ENCODE measurements at places on chromosomes 16 and 17. TPM values are rescaled to one million over a fixed set of nuclear protein-coding genes. Genes with fewer than 3 reads are reported as not detected.
A peak's percentile ranks its signal among the peaks of the same experiment; 100 is the strongest.

The ACSM2A gene
- not detected for total RNA-seq

The C17orf67 gene
- total RNA-seq, result 3.2 TPM

The CDK3 gene
- total RNA-seq, result 6.4 TPM

The MFAP4 gene
- total RNA-seq, result not detected

The SCO1 gene
- total RNA-seq, result 28.0 TPM

- DNase-seq, result peak; percentile 68
These were observed 5.4 kb downstream of the MYO1C start for GRCh38 chr17:1486802-1487695.

DNA sequence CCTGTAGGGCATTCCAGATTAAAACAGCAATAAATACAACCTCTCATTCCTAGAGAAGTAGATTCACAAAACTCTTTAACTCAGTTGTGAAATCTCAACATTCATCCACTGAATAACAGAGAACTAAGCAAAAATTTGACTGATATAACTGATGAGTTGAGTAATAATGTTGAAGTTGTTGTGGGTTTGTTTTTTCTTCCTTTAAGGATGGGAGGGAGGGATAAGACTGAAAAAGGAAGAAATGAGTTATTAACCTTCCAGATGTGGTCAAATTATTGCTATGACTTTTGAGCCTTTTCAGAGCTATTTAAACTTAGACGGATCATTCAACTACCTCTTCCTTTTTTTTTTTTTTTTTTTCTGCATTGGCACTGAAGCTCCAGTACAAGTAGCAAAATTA, 38.6 kb downstream of the SKAP1 start:
- no peak for DNase-seq

DNA sequence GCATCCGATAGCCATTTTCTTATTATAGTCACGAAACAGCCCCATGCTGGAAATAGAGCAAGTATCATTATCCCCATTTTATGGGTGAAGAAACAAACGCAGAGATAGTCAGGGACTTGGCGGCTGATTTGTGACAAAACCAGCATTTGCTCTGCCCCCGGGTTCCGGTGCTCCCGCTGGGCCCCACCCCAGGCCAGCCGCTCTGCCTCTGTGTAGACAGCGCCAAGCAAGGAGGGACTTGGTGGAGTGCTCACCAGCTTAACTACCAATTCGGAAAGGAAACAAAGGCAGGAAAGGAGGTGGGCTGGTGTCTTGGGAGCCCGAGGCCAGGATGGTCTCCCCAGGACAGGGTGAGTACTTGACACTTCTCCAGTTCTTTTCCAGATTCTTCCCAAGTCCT, 10.0 kb downstream of the SRL start:
- DNase-seq, result no peak

DNA sequence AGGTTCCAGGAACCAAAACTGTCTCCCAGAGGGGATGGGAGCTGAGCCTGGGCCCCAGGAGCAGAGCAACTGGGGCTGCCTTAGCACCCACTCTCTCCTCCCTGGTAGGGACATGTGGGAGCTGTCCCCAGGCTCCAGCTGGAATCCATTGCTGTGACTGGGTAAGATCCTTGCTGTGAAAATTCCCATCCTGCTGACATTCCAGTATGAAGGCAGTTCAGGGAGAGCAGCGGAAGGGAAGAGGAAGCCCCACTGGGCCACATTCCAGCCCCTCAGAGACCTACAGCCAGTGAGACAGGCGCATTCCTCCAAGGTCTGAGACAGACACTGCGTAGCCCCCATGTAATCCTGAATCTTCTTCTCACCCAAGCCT, 24.2 kb downstream of the MYO18A start:
- no peak for DNase-seq

DNA sequence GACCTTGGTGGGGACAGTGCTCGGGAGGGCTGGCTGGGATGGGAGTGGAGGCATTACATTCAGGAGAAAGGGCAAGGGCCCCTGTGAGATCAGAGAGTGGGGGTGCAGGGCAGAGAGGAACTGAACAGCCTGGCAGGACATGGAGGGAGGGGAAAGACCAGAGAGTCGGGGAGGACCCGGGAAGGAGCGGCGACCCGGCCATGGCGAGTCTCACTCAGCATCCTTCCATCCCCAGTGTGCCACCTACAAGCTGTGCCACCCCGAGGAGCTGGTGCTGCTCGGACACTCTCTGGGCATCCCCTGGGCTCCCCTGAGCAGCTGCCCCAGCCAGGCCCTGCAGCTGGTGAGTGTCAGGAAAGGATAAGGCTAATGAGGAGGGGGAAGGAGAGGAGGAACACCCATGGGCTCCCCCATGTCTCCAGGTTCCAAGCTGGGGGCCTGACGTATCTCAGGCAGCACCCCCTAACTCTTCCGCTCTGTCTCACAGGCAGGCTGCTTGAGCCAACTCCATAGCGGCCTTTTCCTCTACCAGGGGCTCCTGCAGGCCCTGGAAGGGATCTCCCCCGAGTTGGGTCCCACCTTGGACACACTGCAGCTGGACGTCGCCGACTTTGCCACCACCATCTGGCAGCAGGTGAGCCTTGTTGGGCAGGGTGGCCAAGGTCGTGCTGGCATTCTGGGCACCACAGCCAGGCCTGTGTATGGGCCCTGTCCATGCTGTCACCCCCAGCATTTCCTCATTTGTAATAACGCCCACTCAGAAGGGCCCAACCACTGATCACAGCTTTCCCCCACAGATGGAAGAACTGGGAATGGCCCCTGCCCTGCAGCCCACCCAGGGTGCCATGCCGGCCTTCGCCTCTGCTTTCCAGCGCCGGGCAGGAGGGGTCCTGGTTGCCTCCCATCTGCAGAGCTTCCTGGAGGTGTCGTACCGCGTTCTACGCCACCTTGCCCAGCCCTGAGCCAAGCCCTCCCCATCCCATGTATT, 1.1 kb downstream of the CSF3 start:
- no peak for DNase-seq

GRCh38 chr17:43015579-43015978, 6.6 kb downstream of the VAT1 start:
- no peak for DNase-seq

DNA sequence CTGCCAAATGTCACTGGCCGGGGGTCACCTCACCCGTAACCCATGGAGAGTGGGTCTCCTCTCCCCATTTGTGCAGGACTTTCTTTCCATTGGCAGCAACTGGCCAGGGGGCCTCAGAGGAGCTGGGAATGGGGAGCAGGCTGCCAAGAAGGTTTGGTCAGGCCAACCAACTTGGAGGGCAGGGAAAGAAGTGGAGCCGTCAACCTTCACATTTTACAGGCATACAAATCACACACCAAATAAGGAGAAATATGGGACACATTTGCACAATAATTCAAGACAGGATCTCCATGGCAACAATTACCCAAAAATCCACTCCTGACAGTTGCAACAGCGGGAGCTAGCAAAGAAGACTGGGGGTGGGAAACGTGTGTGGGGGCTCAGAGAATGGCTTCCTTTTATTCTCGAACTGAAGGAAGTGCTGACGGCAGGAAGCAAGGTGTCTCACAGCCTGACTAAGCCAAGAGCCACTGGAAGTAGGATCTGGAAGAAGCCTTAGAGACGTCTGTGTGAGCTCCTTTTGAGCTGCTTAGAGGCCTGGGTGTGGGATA, 20.9 kb downstream of the RPRML start:
- no peak for DNase-seq

DNA sequence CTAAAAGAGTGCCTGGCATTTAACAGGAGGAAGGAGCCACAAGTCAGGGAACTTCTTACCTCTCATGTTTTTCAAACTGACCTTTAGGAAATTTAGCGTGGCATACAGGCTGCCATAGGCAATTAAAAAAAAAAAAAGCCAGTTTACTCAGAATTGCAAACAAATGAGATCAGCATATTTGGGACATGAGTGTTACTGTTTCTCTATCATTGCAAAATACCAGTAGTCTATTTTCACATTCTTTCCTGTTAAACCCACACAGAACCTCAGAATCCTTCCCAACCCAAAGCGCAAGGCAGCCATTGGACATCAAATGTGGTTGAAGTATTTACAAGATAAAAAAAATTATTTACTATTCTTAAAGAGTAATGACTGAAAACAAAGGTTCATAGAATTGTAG, 366.4 kb upstream of the DYNLRB2 start:
- no peak for DNase-seq

- DNase-seq, result no peak
These were observed 9.9 kb downstream of the FAM83G start for GRCh38 chr17:18994631-18995030.

- no peak for DNase-seq
These were observed 69.5 kb downstream of the CMIP start for GRCh38 chr16:81514041-81514559.
